OCI-LY7 (cell line): ENCODE measurements at places on chromosomes 6 and 20.

DNA sequence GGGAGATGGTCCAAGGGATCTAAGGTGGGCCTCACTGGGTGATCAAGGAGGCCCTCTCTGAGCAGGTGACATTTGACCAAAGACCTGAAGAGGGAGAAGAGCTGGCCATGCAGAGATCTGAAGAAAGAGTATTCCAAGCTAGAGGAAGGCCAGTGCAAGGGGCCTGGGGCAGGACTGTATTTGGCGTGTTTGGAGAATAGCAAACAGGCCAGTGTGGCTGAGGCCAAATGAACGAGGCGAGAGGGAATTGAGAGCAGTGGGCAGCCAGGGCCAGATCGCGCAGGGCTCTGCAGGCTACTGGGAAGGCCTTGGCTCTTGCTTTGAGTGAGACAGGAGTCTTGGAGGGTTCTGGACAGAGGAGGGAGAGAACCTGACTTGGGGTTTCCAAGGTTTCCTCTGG lies 9.3 kb downstream of the NOL4L start:
- no peak for DNase-seq

GRCh38 chr6:102677225-102677624 lies 1283.7 kb downstream of the GRIK2 start:
- no peak for DNase-seq

DNA sequence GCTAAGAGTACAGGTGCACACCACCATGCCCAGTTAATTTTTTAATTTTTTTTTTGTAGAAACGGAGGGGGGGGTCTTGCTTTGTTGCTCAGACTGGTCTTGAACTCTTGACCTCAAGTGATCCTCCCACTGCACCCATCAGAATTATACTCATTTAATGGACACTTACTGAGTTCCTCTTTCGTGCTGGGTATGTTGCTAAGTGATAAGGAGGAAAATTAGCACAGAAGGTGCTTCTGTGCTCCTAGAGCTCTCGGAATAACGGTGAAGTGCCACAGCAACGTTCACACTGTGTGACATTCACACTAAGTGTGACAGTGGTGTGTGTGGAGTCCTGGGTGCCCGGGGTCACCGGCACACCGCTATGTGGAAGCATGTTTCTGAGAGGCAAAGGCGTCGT lies 32.1 kb upstream of the BMP6 start:
- no peak for DNase-seq

DNA sequence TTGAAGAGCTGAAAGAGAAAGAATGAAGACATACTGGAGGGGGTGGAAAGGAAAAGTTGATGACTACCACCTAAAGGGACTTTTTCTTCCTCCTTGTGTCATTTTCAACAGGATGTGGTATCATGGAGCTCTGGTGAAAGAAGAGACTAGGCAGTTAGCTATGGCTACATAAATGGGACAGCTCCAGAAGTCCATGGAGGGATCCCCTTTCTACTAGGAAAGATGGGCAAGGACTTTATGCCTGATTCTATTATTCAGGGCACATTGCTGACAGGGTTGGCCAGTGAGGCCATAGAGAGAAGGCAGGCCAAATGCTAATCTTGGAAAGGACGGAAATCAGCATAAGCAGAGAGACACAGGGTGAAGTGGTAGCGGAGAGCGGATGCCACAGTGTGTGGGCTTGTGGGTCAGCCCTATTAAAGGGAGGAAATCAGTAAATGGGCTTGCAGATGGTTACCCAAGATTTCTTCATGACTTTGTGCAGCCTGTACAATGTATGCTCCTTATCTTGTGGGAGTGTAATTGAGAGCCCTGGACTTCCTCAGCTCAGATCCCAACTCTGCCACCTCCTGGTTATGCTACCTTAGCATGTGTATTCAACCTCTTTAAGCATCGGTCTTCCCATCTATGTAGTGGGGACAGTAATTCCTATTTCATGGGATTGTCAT lies 77.4 kb upstream of the TMEM170B start:
- DNase-seq = peak; percentile 56

- DNase-seq = peak; percentile 28
Measured at GRCh38 chr6:6560909-6561308, 27.6 kb upstream of the LY86 start.

DNA sequence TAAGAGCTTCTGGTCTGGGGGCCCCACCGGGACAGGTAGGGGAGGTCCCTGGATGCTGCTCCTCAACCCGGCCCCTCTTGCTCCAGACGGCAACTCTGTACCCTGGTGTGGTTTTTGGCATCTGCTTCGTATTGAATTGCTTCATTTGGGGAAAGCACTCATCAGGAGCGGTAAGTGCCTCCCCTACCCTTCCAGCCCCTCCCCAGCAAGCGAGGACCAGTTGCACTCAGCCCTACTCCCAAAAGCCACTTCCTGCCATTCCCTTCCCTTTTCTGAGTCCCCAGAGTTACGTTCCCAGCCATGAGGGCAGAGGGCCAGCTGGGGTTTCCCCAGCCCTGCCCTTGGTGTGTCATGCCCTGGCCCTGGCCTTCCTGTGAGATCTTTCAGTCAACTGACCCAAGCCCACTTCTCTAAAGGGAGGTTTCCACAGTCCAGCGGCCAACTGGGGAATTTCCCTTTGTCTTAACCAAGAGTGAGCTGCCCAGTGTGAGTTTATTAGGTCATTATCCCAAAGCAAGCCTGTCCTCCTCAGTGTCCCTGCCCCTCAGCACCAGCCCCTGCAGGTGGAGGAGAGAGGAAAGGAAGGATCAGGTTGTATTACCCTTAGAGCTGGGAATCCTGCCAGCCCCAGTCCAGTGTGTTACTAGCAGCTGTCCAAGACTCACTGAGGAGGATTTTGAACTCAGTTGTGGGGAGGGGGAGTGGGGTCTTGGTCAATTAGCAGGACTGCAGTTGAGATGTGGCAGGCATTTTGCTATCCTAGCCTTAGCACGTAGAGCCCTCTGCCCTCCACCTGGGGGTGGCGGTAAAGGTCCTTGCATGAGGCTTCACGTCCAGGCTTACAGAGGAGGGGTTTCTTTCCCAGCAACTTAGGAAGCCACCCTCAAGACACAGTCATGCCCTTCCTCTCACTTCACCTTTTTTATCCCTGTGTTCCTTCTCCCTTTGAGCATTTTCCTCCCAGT lies 45.8 kb downstream of the TM9SF4 start:
- DNase-seq = peak; percentile 57

GRCh38 chr6:121055572-121056163 lies 278.6 kb downstream of the TBC1D32 start:
- peak; percentile 35 for DNase-seq

GRCh38 chr6:147970970-147971369 lies 371.7 kb upstream of the SASH1 start:
- peak; percentile 5 for DNase-seq

GRCh38 chr6:92708270-92708669 lies 711.1 kb downstream of the EPHA7 start:
- no peak for DNase-seq

GRCh38 chr20:62885046-62885895 lies 23.6 kb upstream of the TCFL5 start:
- no peak for DNase-seq

GRCh38 chr6:2950713-2951112 lies 20.7 kb downstream of the SERPINB6 start:
- no peak for DNase-seq

GRCh38 chr20:19095762-19096161 lies 116.7 kb upstream of the SLC24A3 start:
- DNase-seq = no peak

GRCh38 chr20:32062776-32063170 lies 10.7 kb downstream of the HCK start:
- DNase-seq = no peak

GRCh38 chr6:38476888-38477287 lies 162.8 kb downstream of the BTBD9 start:
- no peak for DNase-seq

DNA sequence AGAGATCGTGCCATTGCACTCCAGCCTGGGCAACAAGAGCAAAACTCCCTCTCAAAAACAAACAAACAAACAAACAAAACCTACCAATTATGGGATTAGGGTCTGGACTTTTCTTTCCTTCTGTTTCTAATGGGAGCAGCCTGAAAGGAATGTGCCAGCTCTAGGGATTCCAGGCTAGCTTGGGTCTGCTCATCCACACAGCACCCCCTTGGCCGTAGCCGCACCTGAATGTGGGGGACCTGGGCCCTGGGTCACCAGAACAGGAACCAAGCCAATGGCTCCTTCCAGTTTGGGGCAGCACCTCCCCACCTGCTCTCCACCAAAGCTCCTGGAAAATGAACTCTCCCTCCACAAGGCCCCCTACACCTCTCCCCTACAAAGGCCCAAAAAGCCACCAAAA lies 6.7 kb downstream of the CTSZ start:
- no peak for DNase-seq

GRCh38 chr20:49674383-49675352 lies 39.0 kb downstream of the B4GALT5 start:
- no peak for DNase-seq

GRCh38 chr6:14284969-14285590 lies 167.5 kb downstream of the CD83 start:
- no peak for DNase-seq

- no peak for DNase-seq
Measured at GRCh38 chr20:38585404-38586180, 4.6 kb downstream of the ADIG start.

DNA sequence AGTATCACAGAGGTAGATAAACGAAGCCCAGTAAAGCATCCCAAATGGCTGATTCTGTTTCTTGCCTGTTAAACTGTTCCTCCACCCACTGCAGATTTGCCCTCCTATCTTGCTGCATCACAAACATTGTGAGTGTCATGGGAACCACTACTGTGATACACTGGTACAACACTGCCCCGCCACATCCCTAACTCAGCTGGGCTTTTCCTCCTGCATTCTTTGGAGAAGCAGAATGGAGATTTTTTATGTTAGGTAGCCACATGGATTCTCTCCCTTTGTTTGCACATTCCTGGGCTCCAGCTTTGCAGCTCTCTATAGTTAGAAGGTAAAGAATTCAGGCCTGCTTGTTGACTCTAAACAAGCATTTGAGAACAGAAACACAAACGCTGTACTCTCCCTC lies 234.1 kb downstream of the TMEM242 start:
- no peak for DNase-seq

DNA sequence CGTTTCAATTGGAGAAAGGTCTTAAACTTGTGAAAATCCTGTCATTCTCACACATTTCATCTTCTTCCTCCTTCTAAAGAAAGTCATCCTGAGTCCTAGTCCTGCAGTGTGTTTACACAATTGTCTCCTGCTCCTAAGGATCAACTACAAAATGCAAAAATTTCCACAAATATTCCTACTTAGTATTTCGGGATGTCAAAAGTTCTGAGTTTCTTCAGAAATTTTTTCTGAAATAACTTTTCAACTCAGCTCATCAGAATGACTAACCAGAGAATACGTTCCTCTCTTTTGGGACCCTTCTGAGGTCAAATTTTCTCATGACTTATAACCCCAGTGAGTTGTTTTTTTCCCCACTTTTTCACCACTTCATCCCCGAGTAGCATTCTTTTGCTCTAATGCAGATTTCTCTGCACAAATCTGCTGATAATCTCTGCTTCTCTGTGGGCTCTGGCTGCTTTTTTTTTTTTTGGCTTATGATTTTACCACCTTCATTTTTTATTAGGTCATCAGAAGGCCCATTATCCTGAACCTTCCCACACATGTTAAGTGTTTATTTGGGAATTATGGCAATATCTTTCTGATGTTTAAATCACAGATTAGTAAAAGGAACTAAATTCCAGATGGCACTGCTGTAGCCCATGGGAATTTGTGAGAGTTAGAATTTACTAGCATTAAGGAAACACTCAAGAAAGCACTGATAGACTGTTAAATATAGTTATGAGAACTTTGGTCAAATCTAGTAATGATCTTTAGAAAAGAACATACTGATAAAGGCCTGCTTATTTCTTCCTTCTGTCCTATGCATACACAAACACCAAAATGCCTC lies 41.4 kb downstream of the MAP3K5 start:
- no peak for DNase-seq

- no peak for DNase-seq
Measured at GRCh38 chr6:147226163-147226724, 22.0 kb downstream of the STXBP5 start.

DNA sequence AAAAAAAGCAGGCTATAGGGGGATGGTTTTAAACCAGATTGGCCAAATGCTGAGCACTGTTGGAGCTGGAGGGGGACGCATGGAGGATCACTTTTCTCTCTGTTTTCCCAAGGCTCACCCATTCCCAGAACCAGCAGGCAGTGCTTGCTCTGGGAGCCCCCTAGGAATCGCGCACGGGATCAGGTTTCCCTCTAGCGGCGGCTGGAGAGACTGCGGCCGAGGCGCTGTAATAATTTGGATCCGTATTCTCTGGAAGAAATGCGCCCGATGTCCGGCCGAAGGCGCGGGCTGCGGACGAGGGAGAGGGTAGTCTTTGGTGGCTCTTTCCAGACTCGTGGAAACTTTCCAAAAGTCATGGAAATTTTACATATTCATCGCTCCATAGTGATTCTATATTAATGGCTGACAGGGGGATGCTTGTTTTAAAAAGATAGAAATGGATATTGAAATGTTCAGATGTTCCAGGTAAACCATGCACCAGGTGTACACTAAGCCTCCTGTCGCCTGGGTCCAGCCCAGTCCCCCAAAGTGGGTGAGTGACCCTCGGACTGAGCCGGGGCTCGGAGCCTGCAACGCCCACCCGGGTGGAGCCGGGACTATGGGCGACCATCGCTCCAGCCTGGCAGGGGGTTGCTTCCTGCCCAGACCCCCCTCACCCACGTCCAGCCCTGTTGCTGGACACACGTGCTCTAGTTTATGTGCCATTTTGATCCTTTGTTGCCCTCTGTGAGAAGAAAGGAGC lies 78.7 kb upstream of the PHACTR3 start:
- peak; percentile 26 for DNase-seq

DNA sequence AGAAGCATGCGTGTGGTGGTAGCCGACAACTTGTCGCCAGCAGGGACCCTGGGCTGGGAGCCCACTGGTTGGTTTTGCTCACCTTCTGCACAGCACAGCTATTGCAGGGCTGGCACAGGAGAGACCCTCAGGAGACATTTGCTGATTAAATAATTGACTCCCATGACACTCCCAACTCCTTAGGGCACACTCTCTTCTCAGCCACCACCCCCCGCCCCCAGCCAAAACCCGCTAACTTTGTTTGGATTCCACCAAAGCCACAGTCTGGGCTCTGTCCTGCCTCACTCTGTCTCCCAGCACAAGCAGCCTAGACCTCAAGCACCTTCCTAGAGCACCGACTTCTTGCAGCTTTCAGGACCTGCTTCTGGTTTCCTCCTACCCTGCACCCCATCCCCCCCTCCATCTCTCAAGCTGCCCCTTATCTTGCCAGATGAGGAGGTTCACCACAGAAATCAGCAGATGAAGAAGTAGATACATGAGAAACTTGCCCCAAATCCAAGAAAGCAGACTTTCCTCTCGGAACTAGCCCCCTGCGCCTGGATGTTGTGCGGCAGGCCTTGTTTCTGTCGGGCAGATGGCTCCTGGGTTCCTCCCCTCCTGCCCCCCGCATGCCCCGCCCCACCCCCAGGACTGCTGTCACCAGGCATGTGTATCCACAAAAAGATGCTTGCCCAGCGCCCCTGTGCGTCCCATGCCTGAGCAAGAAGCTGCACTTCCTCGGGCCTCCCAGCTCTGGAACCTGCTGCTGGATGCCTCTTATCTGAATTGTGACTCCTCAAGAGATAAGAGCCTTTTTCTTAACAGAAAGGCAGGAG lies 35.0 kb upstream of the CD93 start:
- no peak for DNase-seq
